Stimulated activated CD8-positive, alpha-beta memory T cell treated with anti-CD3 and anti-CD28 coated beads, Interleukin-15, amount 100 ng/mL, for 4 hours (primary cell): ENCODE measurements at places on chromosomes 7 and 10.

- no peak for DNase-seq
These were observed 255.0 kb upstream of the SP8 start for GRCh38 chr7:21041666-21042065.

GRCh38 chr7:17339139-17339538 is 40.7 kb downstream of the AHR start:
- no peak for DNase-seq

GRCh38 chr7:92266415-92267241 is 20.9 kb downstream of the ANKIB1 start:
- DNase-seq: no peak

GRCh38 chr7:142629588-142630260 is 119.5 kb upstream of the PRSS1 start:
- no peak for DNase-seq

DNA sequence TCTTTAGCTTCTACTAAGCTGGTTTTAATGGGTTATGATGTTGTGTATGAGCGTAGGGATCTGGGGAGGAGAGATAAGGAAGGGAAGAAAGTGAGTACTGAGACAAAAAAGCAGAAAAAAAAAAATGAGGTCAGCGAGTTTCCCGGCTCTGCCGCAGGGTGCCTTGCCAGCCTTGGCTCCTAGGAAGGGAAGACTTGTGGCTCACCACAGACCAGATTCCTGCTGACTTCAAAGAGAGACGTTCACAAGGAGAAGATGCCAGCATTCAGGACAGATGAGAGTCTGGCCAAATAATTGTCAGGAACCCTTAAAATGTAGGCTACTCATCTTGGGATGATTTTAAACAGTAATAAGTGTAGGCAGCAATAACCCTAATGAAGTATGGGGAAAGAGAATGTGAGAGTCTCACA is 11.4 kb upstream of the FAS start:
- no peak for DNase-seq

DNA sequence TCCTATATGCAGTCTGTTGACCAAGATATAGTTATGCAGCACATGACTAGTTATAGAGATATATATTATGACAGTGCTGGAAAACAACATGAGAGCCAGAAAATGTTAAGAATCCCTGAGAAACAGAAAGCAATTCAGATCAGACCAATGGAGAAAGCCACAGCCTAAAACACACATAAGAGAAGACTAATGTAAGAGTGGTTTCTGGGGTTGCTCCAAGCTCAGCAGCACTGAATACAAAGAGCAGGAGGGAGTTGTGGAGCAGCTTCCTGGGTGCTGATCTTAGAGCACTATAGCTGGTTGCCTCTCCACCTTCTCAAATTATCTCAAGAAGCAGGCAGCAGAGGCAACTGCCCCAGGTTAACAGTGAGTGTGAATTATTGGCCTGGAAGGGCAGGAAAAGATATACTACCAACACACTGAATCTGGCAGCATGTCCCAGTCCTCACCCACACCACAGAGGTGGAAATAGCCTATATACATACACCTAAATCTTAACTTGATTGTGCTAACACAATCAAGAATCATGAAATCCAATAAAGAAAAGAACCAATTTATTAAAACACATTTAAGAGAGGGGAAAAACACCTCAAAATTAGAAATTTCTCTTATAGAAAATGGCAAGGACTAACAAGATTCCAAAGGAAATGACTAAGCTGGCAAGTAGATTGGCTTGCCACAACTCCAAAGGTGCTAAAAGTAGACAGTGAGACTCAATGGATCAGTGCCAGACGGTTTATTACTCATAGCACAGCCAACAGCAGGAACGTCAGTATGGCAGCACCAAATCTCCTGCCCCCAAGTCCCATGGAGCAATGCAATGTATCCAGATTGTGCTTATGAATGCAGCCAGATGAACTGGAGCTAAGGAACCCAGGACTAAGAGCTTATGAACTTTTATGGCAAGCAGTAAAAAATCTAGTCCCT is 5.1 kb downstream of the PTTG1IP2 start:
- no peak for DNase-seq

- DNase-seq: no peak
These were observed 615.7 kb upstream of the NRP1 start for GRCh38 chr10:33950206-33950605.

DNA sequence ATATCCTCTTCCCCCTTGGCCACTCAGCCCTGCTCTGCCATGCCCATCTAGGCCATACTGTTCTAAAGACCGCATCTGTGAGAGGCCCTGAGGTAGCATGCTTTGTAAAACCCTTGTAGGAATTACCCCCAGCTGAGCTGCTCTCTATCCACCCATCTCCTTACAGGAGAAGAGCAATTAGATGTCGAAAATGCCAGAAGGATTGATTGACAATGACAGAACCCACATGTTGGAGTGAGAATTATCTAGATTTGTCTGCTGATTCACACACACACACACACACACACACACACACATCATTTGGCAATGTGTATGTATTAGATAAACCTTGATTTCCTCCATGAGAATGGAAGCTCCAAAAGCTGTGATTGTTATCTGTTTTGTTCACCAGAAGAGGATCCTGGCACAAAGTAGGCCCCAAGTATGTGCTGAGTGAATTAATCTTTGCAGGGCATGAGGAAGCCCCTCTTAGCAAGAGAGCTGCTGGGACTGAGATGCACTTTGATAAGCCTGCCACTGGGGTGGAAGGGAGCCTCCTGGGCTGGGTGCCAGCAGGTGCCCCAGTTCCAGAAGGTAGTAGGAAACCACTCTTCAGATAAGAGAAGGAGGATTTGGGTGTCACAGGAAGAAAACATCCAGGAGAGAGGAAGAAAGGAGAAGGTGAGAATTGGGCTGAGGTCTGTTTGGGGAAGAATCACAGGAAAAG is 187.5 kb upstream of the ADO start:
- DNase-seq: no peak

DNA sequence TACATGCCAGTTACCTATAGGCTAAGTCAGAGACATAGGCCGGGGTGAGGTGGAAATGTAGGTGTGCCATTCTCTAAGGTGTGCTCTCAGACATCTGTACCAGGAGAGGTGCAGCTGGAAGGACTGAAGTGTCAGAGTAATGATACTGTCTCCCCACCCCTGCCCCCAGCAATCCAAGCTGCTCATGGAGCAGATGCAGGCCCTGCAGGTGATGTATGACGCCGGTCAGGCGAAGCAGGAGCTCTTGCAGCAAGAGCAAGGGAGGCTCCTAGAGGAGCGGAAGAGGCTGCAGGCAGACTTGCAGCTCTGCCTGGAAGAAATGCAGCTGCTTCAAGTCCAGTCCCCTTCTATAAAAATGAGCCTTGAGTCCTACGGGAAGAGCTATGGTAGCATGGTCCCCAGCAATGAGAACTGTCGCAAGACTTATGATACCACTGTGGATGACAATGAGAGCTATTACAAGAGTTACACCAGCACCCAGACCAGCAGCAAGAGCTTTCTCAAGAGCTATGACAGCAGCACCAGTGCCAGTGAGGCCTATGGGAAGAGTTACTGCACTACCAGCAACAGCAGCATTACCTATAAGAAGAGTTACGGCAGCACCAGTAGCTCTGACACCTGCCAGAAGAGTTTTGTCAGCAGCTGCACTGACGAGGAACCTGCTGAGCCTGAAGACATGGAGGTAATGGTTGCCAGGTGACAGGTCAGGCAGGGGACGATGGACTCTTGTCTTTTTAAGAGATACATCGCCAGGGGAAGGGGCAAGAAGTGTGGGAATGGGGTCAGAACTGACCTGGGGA is 18.4 kb upstream of the FLNC start:
- DNase-seq: no peak
